ENCODE measurements at places on chromosomes 12 and 14. TPM values are rescaled to one million over a fixed set of nuclear protein-coding genes. Genes with fewer than 3 reads are reported as not detected.

Gene OAS1
- total RNA-seq = 1.1 TPM

Gene CCDC197
- total RNA-seq = not detected

Gene DCP1B
- total RNA-seq = 8.7 TPM

Gene GPRC5D
- total RNA-seq = not detected

Gene CHST11
- total RNA-seq = 16.4 TPM

Gene ARMH4
- total RNA-seq = 2.1 TPM

Gene PZP
- not detected for total RNA-seq
